Osteoblast (primary cell): ENCODE measurements at places on chromosomes 3 and 15. TPM values are rescaled to one million over a fixed set of nuclear protein-coding genes. Genes with fewer than 3 reads are reported as not detected.
A peak's percentile ranks its signal among the peaks of the same experiment; 100 is the strongest.

The SLC28A1 gene
- total RNA-seq = not detected in 2 replicates

The ZNF717 gene
- 17.7 and 18.5 TPM in 2 replicates for total RNA-seq

The KLHL24 gene
- 142 and 174 TPM in 2 replicates for total RNA-seq

DNA sequence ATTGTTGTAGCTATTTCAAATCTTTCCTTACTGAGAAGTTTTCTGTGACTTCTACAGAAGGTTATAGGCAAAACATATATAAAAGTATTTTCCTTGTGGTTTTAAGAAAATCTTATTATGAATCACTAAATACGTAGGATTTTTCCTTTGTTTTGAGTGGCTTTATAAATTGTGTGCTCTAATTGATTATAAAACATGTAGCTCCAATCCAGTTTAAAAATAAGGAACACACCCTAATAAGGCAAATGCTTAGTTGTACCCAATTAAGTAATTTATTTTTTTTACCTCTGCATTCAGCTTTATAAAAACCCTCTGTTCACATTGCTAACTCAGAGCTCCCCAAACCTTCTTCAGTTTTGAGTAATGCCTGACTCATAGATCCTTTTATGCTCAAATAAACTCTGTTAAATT lies 408.0 kb downstream of the NAALADL2 start:
- DNase-seq = no peak

GRCh38 chr3:38311476-38311875 lies 29.4 kb downstream of the SLC22A14 start:
- DNase-seq = no peak

GRCh38 chr3:110925798-110926197 lies 145.8 kb upstream of the NECTIN3 start:
- DNase-seq = no peak

GRCh38 chr3:66407611-66408218 lies 93.1 kb downstream of the LRIG1 start:
- peak; percentile 96 for DNase-seq

DNA sequence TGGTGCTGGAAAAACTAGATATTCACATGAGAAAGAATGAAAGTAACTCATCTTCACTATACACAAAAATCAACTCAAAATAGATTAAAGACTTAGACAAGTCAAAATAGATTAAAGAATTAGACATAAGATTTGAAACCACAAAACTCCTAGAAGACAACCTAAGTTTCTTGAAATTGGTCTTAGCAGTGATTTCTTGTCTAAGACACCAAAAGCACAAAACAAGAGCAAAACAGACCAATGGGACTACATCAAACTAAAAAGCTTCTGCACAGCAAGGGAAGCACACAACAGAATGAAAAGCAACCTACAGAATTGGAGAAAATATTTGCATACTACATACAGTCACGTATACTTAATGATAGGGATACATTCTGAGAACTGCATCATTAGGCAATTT lies 6.5 kb upstream of the VPS39 start:
- DNase-seq = no peak

DNA sequence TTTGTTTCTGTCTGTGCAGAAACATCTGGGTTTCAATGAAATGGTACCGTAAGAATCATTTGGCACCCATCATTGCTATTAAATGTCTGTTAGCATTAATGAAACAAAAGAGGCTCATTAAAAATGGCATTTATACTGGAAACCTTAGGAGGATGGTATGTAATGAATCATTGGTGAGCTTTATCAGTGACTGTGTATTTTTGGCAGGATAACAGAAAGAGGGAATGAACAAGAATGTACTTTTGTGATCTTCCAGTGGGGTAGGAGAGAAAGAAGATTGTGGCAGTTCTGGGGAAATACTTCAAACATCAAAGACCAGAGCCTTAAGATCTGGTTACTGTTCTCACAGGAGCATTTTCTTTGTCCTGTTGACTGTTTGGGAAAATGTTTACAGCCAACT lies 4.7 kb upstream of the DCBLD2 start:
- DNase-seq = peak; percentile 87

- DNase-seq = no peak
Measured at GRCh38 chr15:97978401-97979139, 18.1 kb downstream of the ARRDC4 start.
